Suprapubic skin (tissue), 4 donors: ENCODE measurements at places on chromosomes 7 and 10. TPM values are rescaled to one million over a fixed set of nuclear protein-coding genes. Genes with fewer than 3 reads are reported as not detected.

The HOXA13 gene
- total RNA-seq, result not detected

The MINDY3 gene
- 18.9 TPM for total RNA-seq

The ABCB4 gene
- 1.9 TPM for total RNA-seq

The CHRM2 gene
- not detected for total RNA-seq

The TMEM140 gene
- total RNA-seq, result 5.2 TPM

The INTS1 gene
- 45.7 TPM for total RNA-seq

The PVRIG gene
- total RNA-seq, result not detected

The CYP2C8 gene
- total RNA-seq, result not detected

The APBB1IP gene
- total RNA-seq, result 1.6 TPM

The LIPJ gene
- 0.15 TPM for total RNA-seq

The OR2A42 gene
- not detected for total RNA-seq

The MMRN2 gene
- total RNA-seq, result 28.5 TPM

GRCh38 chr10:32692174-32692573, 246.2 kb downstream of the CCDC7 start:
- H3K27me3 ChIP-seq, result no peaks in the 10 kb centered on the region
- no peak overlapping the region for H3K27ac ChIP-seq
- no peak for DNase-seq

- H3K4me1 ChIP-seq, result no peaks in the 10 kb centered on the region
- H3K27ac ChIP-seq, result no peak overlapping the region
- no peak for DNase-seq
- H3K36me3 ChIP-seq, result no peaks in the 10 kb centered on the region
- H3K27me3 ChIP-seq, result no peaks in the 10 kb centered on the region
Observed at GRCh38 chr7:38518541-38518940, 112.6 kb downstream of the AMPH start.

- peaks cover 29% of the 10 kb centered on the region for H3K4me1 ChIP-seq
- no peak for DNase-seq
- H3K36me3 ChIP-seq, result no peaks in the 10 kb centered on the region
Observed at GRCh38 chr7:139739863-139740597, 37.8 kb downstream of the HIPK2 start.

GRCh38 chr7:45923290-45923689, 2.2 kb upstream of the IGFBP3 start:
- H3K27ac ChIP-seq, result no peak overlapping the region
- H3K36me3 ChIP-seq, result no peaks in the 10 kb centered on the region
- H3K4me1 ChIP-seq, result peaks cover 49% of the 10 kb centered on the region
- peak overlapping the region; percentile 55 for H3K4me3 ChIP-seq

GRCh38 chr10:112724404-112724991, 225.5 kb upstream of the TCF7L2 start:
- no peaks in the 10 kb centered on the region for H3K4me1 ChIP-seq
- no peaks in the 10 kb centered on the region for H3K36me3 ChIP-seq
- no peak for DNase-seq
- H3K4me3 ChIP-seq, result no peak overlapping the region
- no peaks in the 10 kb centered on the region for H3K27me3 ChIP-seq
- no peak overlapping the region for H3K27ac ChIP-seq

DNA sequence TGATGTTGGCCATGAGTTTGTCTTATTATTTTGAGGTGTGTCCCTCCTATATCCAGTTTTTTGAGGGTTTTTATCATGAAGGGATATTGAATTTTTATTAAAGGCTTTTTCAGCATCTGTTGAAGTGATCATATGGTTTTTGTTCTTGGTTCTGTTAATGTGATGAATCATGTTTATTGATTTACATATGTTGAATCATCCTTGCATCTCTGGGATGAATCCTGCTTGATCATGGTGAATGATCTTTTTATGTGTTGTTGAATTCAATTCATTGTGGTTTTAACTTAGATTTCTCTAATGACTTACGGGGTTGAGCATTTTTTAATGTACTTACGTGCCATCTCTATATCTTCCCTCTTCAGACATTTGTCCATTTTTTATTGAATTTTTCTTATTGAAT, 22.9 kb downstream of the DLD start:
- no peak overlapping the region for H3K4me3 ChIP-seq
- peaks cover 61% of the 10 kb centered on the region for H3K36me3 ChIP-seq
- no peak for DNase-seq
- H3K4me1 ChIP-seq, result no peaks in the 10 kb centered on the region

DNA sequence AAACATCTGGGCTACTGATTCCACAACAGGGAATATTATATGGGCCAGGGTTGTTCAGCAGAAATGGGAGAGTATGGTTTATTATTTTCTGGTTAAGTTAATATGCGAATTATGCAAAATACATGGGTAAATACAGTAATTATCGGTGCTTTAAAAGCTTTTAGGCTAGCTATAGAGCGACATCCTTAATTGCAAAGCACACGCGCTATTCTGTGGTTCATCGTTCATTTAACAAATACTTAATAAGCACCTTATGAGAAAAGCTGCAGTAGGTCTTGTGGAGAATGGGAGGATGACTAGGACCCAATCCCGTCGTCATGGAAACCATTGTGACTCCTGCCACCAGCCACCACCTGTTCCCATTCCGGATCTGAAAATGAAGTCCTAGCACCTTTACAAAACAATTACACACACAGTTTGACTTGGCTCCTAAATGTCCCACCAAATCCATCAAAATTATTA, 623 bp upstream of the CEP41 start:
- H3K27ac ChIP-seq, result peak overlapping the region; percentile 86
- peak overlapping the region; percentile 88 for H3K4me3 ChIP-seq
- no peaks in the 10 kb centered on the region for H3K36me3 ChIP-seq

- no peaks in the 10 kb centered on the region for H3K4me1 ChIP-seq
- H3K4me3 ChIP-seq, result no peak overlapping the region
- H3K27ac ChIP-seq, result no peak overlapping the region
- peaks cover 94% of the 10 kb centered on the region for H3K36me3 ChIP-seq
- H3K27me3 ChIP-seq, result no peaks in the 10 kb centered on the region
- no peak for DNase-seq
Observed at GRCh38 chr10:93342366-93342765, 139.8 kb downstream of the MYOF start.

DNA sequence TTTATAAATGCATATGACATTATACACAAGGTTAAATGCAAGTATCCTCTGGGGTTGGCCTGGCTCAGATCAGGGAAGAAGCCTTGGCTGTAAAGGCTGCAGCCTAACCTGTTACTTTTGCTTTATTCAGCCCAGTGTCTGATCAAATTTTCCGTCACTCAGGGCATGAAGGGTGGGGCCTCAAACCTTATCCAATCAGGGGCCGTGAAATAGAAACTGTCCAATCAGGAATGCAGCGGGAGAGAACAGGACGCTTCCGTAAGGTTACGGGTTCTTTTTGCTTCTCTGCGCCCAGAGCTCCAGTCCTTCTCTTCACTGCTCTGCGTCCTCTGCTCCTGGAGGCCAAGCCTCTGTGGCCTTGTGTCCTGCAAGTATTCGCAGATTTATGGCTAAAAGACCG, at the start of gene ZNF716:
Gene ZNF716, plus strand, starts transcription at position 274 of the 400 bp plus-strand sequence. Its CDS starts 112 bp downstream, at position 386.
- no peak for DNase-seq
- no peaks in the 10 kb centered on the region for H3K36me3 ChIP-seq
- no peaks in the 10 kb centered on the region for H3K4me1 ChIP-seq
- H3K27ac ChIP-seq, result no peak within 1 kb of the TSS
- H3K4me3 ChIP-seq, result no peak within 1 kb of the TSS
- H3K27me3 ChIP-seq, result no peaks in the 10 kb centered on the region

DNA sequence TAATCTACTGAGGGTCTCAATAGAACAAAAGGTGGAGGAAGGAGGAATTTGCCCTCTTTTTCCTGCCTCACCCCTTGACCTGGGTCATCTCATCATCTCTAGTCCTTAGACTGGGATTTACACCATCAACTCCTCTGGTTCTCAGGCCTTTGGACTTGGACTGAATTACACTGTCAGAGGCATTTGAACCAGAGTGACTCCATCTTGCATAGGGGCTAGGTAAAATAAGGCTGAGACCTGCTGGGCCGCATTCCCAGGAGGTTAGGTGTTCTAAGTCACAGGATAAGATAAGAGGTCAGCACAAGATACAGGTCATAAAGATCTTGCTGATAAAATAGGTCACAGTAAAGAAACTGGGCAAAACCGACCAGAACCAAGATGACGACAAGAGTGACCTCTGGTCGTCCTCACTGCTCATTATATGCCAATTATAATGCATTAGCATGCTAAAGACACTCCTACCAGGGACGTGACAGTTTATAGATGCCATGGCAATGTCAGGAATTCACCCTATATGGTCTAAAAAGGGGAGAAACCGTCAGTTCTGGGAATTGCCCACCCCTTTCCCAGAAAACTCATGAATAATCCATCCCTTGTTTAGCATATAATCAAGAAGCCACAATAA, 84.0 kb downstream of the C1GALT1 start:
- H3K4me1 ChIP-seq, result no peaks in the 10 kb centered on the region
- DNase-seq, result no peak
- no peak overlapping the region for H3K27ac ChIP-seq
- no peaks in the 10 kb centered on the region for H3K27me3 ChIP-seq

- H3K4me3 ChIP-seq, result no peak overlapping the region
- H3K27ac ChIP-seq, result peak overlapping the region; percentile 28
- H3K36me3 ChIP-seq, result no peaks in the 10 kb centered on the region
- peaks cover 63% of the 10 kb centered on the region for H3K4me1 ChIP-seq
- no peaks in the 10 kb centered on the region for H3K27me3 ChIP-seq
- DNase-seq, result no peak
Observed at GRCh38 chr10:78947226-78947625, 121.5 kb upstream of the ZMIZ1 start.

DNA sequence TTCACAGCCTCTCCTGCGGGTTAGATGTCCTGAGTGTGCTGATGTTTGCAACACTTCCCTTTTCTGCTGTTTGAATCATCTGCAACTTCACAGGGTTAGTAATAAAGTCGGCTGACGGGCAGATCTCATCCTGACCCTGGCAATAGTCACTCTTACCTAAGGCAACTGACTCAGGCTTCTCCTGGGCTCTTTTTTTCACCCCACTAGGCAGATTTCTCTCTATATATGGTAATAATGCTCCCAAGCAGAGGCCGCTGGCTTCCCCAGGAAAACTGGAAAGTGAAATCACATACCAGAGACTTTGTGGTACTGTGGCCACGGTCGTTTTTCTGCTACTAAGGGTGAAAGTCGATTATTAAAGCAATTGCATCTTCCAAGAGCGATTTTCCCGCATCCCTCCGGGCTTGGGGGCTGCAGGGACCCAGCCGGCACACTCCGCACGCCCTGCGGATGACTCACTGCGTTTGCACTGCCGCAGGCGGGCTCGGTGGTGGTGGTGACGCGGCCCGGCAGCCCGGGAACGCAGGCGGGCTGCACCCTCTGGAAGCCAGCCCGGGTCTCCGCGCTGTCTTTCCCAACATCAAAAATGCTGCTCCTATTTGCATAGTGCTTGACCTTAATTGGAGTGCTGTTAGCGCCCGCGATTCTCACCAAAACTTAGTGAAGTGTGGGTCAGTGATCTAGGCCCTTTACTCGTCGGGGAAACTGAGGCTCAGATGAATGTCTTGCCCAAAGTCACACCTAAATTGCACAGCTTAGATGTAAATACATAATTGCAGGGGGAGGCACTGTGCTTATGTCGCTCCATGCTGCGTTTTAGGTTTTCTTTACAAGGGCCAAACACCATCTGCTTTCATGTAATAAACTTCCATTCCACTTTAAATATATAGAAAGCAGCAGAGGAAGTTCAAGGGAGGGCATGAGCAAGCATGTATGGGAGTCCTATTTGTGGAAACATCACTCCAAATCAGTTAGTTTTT, 47.6 kb upstream of the ITGB1 start:
- peak; percentile 89 for DNase-seq
- no peaks in the 10 kb centered on the region for H3K36me3 ChIP-seq
- H3K27me3 ChIP-seq, result no peaks in the 10 kb centered on the region
- H3K4me1 ChIP-seq, result peaks cover 44% of the 10 kb centered on the region
- H3K27ac ChIP-seq, result peak overlapping the region; percentile 86
- peak overlapping the region; percentile 52 for H3K4me3 ChIP-seq

DNA sequence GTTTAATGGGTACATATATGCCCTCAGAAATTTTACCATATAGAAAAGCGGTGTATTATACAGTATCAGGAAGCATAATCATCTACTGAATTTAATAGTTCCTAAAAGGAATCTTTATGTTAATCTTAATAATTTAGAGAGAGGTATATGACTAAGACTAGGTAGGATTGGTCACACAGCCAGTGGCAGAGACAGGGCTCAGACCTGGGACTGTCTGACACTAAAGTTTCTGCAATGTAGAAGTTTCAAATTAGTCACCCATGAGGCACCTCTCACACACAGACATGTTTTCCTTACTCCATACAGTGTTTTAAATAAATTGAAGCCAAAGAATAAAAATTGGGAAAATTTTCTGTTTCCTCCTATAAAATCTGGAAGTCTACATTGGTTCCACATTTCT, 72.8 kb upstream of the ADRA2A start:
- no peaks in the 10 kb centered on the region for H3K4me1 ChIP-seq
- H3K4me3 ChIP-seq, result no peak overlapping the region
- peaks cover 38% of the 10 kb centered on the region for H3K36me3 ChIP-seq
- DNase-seq, result no peak
- H3K27ac ChIP-seq, result no peak overlapping the region
- H3K27me3 ChIP-seq, result no peaks in the 10 kb centered on the region

- no peaks in the 10 kb centered on the region for H3K36me3 ChIP-seq
- no peak for DNase-seq
- no peak overlapping the region for H3K27ac ChIP-seq
- H3K27me3 ChIP-seq, result no peaks in the 10 kb centered on the region
- no peaks in the 10 kb centered on the region for H3K4me1 ChIP-seq
- H3K4me3 ChIP-seq, result no peak overlapping the region
Observed at GRCh38 chr7:90832726-90833125, 236.6 kb downstream of the CDK14 start.

GRCh38 chr7:163971-164881, 28.1 kb upstream of the FAM20C start:
- H3K4me3 ChIP-seq, result no peak overlapping the region
- no peaks in the 10 kb centered on the region for H3K36me3 ChIP-seq
- no peak for DNase-seq
- H3K27me3 ChIP-seq, result peaks cover 28% of the 10 kb centered on the region

GRCh38 chr7:54483523-54483922, 58.7 kb upstream of the VSTM2A start:
- no peaks in the 10 kb centered on the region for H3K4me1 ChIP-seq
- H3K4me3 ChIP-seq, result no peak overlapping the region
- no peaks in the 10 kb centered on the region for H3K36me3 ChIP-seq
- no peak for DNase-seq
- H3K27me3 ChIP-seq, result no peaks in the 10 kb centered on the region
- no peak overlapping the region for H3K27ac ChIP-seq

GRCh38 chr10:20948686-20949327, 51.7 kb upstream of the NEBL start:
- DNase-seq, result no peak
- no peak overlapping the region for H3K27ac ChIP-seq
- no peak overlapping the region for H3K4me3 ChIP-seq
- no peaks in the 10 kb centered on the region for H3K4me1 ChIP-seq
- H3K27me3 ChIP-seq, result no peaks in the 10 kb centered on the region
